ENCODE measurements at places on chromosomes 7 and 10.

GRCh38 chr10:80814147-80814652, 276.5 kb downstream of the SH2D4B start:
- DNase-seq, result no peak

GRCh38 chr7:140033036-140033435, 29.7 kb downstream of the PARP12 start:
- DNase-seq, result no peak

GRCh38 chr7:25031432-25031831, 51.5 kb upstream of the OSBPL3 start:
- DNase-seq, result no peak

GRCh38 chr10:31242902-31243301, 76.1 kb upstream of the ZEB1 start:
- DNase-seq, result peak; percentile 7

DNA sequence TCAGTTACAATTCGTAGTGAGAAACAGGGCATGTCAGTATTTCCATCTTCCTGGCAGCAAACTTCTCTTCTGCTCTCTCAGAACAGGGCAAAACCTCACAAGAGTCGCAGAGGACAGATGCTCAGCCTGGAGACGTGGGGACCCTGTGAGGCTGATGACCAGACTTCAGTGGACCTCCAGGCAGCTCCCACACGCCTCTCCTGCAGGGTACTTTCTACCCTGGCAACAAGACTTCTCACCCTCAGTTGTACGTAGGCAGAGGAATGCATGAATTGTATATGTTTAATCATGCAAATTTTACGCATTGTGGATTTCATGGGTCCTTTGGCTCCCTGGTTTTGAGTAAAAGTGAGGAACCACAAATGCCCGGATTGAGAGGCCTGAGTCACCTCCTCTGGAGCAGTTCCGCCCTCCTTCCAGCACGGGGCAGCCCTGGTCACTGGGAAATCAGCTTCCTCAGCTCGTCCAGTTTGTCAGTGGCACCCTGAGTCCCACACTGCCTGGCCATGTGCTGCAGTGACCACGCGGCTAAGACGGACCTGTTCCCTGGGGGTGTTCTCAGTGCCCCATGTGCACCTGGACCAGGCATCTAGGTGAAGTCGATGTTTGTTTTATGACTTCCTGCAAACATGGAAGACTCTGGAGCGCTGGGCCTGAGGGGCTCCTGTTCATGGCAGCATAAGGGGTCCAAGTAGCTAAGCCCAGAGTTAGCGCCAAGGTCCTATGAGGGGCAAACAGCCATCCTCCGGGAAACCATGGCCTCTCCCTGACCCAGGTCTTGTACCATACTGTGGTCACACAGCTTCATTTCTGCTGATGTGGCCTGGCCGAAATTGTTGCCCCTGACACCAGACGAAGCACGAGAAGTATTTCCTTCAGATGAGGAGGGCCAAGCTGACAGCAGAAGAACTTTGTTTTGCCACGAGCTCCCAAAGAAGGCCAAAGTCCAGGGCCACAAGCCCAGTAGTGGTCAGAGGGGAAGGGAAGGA, 165.1 kb downstream of the TNS3 start:
- DNase-seq, result no peak

GRCh38 chr10:26540601-26541000, 102.5 kb downstream of the APBB1IP start:
- DNase-seq, result no peak

DNA sequence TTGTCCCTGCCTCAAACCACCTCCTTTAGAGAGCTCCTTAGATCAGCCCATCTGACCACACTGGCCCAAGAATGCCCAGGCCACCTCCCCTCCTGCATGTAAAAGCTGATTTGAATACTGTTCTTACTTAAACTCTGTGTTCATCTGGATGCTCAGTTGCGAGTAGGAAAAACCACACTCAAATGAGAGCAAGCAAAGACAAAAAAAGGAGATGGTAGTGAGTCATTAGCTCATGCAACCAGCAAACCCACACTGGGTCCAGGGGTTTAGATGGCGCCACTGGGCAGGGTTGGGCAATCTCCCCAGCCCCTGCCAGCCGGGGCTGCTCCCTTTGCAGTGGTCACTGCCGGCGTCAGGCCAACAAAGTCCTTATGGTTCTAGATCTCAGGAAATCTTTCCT, 32.7 kb downstream of the TSPAN15 start:
- no peak for DNase-seq

GRCh38 chr10:122290334-122290733, 19.2 kb downstream of the BTBD16 start:
- no peak for DNase-seq

DNA sequence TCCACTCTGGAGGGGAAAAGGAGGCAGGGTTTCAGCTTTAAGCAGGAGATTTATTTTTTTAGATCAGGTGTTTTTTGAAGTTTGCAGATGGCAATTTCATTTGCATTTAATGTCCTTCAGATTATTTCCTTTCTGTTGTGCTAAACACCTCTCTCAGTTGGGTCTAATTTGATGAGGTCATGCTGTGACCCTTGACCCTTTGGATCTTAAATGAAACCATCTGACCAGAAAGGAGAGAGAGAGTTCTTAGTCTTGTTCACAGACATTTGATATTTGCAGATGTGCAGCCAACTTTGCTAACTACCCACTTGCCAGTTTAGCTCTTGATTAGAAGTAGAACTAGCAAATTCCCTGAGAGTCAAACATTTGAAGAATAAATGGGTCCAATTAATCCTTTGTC, 101.5 kb upstream of the RAB11FIP2 start:
- no peak for DNase-seq

DNA sequence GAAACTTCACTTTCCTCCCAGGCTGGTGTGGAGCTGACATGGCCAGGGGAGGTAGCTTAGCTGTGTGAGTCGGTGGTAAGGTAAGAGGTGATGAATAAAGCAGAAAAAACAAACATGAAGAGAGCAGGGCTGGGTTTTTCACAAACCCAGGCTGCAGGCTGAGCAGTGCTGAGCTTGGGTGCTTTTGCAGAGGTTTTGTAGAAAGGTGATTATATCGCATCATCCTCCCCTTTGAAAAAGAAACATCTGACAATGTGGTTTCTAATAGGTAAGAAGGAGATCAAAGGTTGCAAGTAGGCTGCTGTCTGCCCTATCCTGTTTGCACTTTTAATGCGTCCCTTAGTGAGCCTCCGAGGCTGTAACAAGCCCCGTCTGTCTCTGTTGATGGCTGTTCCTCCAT, 69.6 kb upstream of the GRM8 start:
- DNase-seq, result no peak

DNA sequence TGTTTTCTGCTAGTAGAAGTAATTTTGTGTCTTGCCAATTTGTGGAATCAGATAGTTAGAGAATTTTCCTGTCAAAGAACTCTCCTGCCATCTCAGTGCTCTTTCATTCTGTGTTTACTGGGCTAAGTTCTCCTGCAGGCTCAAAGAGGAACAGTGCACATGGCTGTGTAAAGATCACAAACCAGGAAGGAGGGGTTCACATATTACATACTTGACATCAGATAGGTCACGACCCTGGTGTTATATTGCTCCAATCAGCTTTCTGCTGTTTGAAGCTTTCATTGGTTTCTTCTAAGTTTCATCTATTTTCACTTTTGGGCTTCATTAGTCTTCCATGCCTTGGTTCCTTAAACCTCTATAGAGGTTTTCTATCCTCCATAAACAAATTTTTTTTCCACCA, 13.5 kb upstream of the ELMO1 start:
- DNase-seq, result no peak

DNA sequence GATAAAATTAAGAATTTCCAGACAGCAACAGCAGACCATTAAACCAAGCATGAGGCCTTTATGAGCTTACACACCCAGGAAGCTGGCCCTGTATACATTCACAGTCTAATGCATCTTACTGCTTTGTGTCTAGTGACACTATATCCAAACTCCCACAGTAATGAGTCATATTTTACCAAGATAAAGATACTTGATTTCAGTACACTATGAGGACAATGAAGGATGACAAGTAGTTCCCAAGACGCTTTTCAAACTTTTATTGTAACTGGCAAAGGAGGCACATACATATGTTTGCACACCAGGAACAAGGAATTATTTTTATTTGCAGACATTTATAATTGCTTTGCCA, 148.0 kb downstream of the TSPAN12 start:
- DNase-seq, result no peak

GRCh38 chr10:122450353-122450990, 4.0 kb upstream of the ARMS2 start:
- no peak for DNase-seq

DNA sequence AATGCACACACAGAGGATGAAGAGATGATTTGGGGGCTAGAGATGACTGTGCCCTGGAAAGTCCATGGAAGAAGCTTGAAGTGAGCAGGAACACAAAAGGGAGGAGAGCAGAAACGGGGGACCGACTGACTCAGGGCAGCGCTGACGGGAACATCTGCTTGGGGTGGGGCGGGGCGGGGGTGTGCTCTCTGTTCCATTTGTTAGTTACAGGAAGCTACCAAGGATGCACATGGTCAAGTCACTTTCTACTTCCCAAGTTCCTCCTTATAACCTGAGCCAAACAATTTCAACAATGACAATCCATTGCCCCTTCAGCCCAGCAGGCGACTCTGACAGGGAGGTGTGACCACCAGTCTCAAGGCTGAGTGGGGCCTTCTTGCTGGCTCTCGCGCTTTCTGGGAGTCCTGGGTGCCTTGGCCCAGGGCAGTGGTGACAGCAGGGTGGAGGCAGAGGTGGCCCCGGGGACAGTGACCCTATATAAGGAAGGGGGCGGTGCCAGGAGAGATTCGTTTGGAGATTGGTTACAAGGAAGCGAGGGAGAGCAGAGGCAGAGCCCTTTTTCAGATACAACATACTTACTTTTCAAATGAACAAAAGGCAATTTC, 39.6 kb downstream of the CLEC2L start:
- no peak for DNase-seq

DNA sequence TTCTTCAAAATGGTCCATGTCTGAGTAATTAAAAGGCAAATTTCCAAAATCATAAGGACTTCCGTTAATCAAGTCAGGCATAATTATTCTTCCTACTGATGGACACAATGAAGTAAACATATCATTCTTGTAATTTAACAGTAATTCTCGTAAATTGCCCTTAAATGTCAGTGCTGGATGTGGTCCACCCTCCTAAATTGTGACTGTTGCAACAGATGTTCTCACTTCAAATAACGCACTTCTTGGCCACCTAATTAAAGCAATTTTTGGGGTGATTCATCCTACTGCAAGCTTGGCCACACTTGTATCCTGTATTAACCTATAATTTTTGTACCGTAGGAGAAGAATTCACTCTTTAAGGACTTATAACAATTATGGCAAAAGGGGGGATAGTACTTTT, 1.9 kb downstream of the COL1A2 start:
- DNase-seq, result no peak

GRCh38 chr7:105188201-105188600, 174.2 kb downstream of the KMT2E start:
- no peak for DNase-seq

GRCh38 chr10:58404001-58404400, 18.8 kb downstream of the TFAM start:
- no peak for DNase-seq

DNA sequence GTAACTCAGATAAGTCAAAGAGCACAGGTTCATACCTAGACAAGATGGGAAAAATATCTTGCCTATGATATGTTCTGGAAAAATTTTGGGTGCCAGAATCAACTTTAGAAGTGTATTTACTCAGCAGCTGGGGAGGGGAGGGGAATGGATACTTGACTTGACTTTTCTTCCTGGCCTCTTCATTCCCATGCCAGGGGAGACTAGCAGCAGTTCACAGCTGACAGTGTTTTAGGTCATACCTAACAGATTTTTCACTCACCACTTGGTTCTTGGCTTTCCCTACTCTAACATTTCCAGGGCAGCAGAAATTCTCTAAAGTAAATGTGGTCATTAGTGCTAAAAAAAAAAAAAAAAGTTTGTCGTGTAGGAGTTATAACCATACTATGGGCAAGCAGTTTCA, 46.3 kb downstream of the TAS2R16 start:
- no peak for DNase-seq

DNA sequence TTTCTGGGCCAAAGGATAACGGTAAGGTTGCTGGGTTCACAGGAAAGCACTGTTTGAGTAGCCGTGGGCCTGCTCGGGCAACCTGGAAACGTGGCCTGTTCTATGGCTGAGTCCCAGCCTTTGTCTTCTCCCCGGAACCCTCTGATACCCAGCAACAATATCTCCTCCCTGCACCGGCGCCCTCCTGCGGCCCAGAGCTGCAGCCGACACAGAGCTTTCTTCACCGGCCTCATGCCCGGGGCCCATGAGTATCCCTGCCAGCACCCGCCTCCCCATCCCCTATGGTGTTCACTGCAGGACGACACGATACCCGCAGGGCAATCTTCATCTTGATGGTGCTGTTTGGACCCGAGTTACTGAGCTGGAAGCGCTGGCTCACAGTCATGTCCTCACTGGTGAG, 38.6 kb upstream of the NCAPG2 start:
- no peak for DNase-seq

- no peak for DNase-seq
These were observed 86.3 kb downstream of the RAB11FIP2 start for GRCh38 chr10:117960345-117960935.

- DNase-seq, result no peak
These were observed 71.7 kb downstream of the MYL10 start for GRCh38 chr7:101557421-101557820.
